ENCODE measurements at places on chromosomes 6 and 20.
A peak's percentile ranks its signal among the peaks of the same experiment; 100 is the strongest.

- DNase-seq: no peak
Observed at GRCh38 chr6:112618849-112619248, 271.7 kb downstream of the RFPL4B start.

GRCh38 chr6:62298745-62299392, 12.8 kb upstream of the KHDRBS2 start:
- DNase-seq: no peak

GRCh38 chr6:31453259-31453658, 44.7 kb upstream of the MICB start:
- no peak for DNase-seq

DNA sequence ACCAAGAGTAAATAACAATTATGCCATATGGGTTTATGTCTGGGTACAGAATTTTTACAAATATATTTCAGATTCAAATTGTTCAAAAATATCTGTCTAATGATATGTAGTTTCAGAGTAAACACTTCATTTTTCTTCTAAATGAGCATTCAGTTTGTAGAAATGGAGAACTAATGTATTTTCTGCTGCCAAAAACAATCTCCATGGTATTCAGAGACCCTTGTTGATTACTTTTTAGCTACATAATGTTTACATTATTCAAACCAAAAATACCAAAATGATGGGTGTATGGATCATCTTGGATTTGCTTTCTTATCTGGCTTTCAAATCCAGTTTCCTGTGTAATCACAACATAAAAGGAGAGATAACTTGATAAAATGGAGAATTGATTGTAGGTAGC, 576.0 kb upstream of the CDH4 start:
- DNase-seq: no peak

GRCh38 chr6:145135702-145136101, 599.6 kb downstream of the EPM2A start:
- DNase-seq: no peak

DNA sequence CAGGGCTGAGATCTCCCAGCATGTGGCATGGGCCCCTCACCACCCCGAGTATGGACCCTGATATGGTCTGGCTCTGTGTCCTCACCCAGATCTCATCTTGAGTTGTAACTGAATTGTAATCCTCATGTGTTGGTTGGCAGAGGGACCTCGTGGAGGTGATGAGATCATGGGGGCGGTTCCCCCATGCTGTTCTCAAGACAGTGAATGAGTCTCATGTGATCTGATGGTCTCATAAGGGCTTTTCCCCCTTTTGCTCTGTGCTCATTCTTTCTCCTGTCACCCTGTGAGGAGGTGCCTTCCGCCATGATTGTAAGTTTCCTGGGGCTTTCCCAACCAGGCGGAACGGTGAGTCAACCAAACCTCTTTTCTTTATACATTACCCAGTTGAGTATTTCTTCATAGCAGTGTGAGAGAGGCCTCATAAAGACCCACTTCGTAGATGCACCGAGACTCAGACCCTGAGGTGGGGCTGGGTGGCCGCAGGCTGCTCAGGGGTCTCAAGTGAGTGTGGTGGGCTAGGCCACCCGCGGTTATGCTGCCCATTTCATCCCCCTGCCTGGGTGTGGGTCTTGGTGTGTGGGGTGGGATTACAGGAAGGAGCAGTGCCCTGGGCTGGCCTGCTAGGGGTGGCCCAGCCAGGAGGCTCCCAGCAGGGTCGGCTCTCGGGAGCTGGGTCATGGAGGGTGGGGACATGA, 26.2 kb upstream of the GATA5 start:
- no peak for DNase-seq

GRCh38 chr6:159463119-159463829, 229.8 kb downstream of the SOD2 start:
- DNase-seq: peak; percentile 5

DNA sequence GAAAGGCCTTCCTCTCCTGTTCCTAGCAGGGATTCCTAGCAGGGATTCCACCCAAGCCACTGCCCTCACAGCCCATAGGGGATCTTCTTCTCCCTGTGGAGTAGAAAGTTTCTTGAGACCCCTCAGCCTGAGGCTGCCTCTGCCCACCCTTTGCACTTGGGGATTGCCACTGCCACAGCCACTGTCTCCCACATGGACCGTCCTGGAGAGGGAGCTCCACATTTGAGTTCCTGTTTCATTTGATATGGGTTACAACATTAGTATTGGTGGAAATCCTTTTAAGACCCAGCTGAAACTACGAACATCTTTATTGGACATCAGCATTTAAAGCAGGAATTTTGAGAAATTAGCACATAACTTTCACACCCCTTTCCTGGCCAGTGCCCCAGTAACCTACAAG, 25.6 kb downstream of the HLA-G start:
- DNase-seq: no peak

- no peak for DNase-seq
Observed at GRCh38 chr6:14644381-14644780, 526.8 kb downstream of the CD83 start.

DNA sequence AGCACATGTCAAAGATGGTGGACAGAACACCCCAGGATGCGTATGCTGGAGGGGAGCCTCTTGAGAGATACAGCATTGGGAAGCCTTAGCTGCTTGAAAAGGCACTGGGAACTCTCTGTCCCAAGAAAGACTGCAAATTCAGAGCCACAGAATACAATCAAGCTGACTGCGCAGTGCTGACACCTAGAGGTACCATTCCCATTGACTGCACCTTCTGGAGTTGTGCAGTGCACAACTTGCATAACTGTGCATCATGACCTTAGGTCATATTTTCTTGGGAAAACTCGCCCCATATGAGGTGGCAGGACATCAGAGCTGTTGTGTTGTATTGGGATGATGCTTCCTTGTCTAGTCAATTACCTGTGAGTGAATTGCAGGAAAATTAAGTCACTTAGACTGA, 646.5 kb upstream of the NOX3 start:
- DNase-seq: no peak

- no peak for DNase-seq
Observed at GRCh38 chr6:166852451-166852975, 103.8 kb downstream of the RNASET2 start.

GRCh38 chr20:25281541-25281991, 33.7 kb downstream of the PYGB start:
- DNase-seq: peak; percentile 67

- no peak for DNase-seq
Observed at GRCh38 chr20:51134405-51134804, 111.5 kb upstream of the KCNG1 start.

DNA sequence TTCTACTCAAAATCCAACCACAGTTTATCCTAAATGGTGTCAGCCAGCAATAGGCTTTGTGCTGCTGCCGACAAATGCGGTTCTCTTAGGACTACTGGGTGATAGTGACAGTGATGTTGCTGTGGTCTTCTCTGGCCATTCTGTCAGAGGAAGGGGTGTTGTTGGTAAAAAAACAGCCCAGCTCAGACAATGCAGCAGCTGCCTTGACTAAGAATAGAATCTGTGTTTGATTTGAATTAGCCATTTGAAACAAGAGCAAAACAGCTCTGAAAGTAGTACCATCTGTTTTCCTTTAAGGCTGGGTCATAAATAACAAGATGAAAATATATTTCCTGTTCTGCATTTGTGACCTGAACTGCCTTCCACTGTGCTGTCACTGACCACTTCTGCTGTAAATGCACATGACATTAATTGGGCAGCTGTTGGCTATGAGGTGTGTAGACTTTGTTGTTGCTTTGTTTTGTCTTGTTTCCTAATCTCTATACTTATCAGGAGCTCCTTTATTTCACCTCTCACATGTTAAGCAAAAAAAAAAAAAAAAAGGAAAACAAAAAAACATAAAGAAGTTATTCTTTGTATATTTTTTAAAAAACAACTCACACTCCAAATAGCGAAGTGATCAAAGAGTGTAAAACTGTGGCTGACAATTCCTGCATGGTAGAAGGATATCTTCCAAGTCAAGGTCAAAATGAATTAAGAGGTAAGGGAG, 497.8 kb upstream of the ARID1B start:
- DNase-seq: no peak

DNA sequence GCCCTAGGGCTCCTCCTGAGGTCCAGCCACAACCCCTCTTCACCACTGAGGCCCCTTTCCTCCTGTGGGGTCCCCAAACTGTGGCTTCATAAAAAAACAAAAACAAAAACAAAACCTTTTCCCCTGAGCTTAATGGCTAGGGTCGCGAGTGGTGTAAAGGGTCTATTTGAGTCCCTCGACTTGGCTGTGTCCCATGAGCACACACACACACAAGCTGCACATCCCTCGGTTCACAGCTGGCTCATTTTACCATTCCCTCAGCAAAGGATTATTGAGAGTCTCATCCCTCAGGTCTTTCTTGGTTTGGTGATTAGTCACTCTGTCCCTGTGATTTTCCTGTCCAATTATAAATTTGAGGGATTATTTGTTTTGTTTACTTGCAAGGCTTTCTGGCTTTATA, 206.1 kb upstream of the SASH1 start:
- DNase-seq: no peak

DNA sequence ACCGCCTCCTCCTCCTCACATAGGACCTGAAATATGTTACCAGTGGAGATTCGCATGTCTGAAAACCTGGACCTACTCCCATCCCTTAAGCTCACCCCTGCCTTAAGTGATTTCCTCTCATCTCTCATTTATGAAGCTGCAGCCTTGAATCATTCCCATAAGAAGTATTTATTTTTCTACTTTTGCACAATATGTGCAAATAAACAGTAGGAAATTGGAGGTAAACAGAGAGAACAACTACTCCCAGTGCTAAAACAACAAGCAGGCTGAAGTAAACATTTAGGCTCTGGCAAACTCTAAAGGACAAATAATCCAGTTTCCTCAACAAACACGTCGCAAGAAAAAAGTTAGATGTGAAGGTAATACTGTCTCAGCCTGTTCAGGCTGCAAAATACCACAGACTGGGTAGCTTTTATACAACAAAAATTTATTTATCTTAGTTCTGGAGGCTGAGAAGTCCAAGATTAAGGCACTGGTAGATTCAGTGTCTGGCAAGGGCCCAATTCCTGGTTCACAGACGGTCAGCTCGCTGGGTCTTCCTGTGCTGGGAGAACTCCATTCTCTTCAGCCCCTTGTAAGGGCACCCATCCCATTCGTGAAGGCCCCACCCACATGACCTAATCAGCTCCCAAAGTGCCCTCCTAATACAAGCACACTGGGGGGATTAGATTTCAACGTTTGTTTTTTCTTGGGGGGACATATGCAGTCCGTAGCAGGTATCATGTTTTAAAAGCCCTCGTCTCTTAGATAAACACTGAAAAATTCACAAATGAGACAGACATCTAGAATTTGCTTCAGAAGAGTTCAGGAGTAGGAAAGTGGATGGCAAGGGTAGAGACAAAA, 15.6 kb downstream of the SPATA2 start:
- no peak for DNase-seq

DNA sequence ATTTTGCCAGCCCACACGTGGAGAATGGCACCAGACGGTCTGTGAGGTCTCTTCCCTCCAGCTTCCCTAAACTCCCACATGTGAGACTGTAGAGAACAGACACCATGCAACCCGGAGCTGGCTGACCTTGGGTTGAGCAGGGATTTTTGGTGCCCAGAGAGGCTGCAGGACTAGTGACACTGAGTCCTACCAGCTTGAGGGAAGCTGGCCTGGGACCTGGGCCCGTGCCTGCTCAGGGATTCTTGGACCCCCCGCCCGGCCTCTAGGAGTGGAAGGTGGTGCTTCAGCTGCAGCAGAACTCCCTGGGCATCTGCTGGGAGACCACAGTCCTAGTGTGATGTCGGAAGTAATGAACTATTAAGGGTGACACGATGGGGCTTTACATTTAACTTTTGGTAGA, 3.2 kb downstream of the PSMG4 start:
- no peak for DNase-seq

DNA sequence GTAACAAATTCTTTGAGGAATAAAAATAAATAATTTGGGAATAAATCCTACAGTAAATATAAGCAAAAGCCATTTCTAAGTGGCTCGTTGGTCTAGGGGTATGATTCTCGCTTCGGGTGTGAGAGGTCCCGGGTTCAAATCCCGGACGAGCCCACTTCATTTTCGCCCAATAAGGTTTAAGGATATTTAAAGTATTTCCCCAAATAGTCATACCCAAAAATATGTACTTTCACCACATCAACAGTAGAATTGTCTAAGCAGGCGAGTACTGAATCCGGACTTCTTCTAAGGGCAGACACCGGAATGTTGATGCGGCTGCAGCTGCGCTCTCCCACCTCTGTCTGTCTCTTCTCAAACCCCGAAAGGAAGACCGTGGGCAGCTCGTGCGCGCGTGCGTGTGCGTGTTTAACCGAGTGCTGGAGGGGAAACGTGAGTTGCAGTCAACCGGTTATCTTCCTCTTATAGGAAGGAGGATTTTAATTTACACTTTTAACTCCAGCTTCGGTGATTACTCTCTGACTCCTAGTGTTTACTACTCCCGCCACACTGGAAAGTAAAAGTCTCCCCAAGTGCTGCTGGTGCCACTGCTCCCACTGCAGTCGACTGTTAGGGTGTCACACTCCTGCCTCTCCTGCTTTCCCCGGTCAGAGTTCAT, 155.7 kb upstream of the PRSS16 start:
- DNase-seq: peak; percentile 40

DNA sequence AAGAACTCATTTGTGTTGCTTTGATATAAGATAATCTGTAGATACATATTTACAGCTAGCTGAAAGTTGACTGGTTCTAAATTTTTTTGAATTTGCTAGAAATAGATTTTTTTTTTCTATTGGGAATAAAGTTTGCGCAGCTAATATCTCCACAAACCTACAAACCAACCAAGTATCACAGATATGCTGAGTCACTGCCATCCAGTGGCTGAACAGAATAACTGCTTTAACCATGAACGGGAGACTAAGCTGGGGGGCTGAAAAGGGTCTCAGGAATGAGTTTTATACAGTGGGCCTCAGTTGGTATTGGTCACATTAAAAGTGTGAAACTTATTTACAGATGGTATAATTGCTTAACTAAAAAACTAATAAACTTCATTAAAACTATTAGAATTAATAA, 326.7 kb upstream of the CNR1 start:
- peak; percentile 34 for DNase-seq

DNA sequence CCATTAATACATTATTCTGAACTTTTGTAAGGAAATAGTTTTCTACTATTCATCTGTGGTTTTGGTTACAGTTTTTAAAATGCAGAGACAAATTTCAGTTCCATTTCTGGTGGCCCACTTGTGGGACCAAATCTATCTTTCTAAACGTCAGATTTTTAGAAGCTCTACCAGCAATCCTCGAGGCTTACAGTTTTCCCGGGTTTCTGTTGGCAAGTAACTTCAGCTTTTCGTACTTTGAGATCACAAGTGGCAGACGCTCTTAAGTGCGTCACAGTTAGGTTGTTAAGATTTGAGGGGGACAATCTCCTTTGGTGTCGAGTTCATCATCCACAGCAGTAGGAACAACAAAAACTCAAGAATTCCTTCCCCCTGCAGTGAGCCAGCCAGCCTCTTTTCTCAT, 60.0 kb downstream of the JARID2 start:
- DNase-seq: no peak

DNA sequence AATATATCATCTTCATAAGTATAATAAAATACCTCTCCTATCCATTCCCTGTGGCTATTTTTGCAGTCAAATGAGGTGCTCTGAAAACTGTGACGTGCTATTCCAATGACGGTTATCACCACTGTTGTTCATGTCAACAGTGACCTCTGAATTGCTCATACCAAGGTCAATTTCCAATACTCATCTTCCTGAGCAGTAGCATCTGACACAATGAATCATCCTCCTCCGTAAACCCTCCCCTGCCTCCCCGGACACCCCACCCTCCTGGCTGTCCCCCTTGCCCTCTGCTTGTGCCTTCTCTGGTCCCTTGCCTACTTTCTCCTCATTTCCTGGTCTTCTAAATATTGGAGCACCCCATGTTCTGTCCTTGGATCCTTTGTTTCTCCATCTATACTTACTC, 77.7 kb upstream of the SLC22A23 start:
- DNase-seq: no peak
